ENCODE measurements at places on chromosomes 7 and 10.

- no peak for DNase-seq
Measured at GRCh38 chr10:75941223-75941801, 509.9 kb downstream of the LRMDA start.

GRCh38 chr10:117346574-117346973 lies 28.7 kb downstream of the PDZD8 start:
- DNase-seq = no peak

DNA sequence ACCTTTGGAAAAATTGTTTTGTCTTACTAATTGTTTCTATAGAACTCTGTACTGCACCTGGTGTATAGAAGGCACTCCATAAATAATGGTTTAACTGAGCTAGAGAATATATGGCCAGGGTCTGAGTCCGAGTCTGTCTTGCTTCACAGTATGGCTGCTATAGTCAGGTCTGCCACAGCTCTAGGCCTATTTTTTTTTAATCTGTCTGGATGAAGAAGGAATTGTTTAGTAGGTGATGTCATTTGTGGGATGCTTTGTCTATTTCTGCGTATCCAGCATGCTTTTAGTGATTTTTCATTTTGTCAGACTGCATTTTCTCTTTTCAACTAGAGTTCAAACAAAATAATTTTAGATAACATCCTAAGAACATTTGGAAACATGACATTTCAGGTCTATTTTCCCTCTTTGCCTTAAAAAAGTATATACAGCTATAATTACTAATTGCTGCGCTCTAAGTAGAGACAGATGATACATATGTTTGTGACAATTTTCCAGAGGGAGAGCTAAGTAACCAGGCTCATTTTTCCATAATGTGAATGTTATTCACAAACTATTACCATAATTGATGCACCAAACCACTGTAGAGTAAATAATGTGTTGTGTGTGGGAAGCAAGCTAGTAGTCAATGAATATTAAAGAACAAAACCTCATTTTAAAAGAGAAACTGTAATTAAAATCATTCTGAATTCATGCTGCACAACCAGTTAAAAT lies 361.7 kb downstream of the AUTS2 start:
- DNase-seq = no peak

DNA sequence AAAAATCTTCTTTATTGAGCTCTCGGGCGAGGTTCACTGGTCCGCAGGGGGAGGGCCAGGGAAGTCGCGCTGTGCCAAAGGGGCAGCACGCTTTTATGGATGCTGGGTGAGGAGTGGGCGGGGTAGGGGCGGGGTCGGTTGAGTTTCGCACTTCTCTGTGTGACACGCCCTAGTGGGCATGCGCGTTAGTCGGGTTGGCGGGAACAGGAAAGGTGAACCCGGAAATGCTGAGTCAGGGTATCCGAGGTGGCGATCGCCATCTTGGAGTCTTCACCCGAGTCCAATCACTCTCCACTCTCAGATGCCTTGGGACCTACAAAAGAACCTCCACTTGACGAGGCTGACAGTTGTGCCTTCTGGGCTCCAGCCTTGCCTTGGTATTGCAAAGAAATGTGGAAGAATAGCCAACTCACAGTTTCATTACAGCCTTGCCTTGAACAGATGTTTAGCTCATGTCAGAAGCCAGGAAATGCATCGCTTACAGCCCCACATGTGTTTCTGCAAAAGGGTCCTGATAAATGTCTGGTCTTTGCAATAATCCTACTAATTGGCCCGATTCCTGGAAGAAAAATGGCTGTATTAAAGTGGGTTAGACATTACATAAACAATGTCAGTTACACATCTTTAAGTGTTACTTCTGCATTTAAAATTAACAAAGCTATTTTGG lies 64.1 kb downstream of the AHR start:
- DNase-seq = no peak

Data from HT-29 (cell line).